ENCODE measurements at places on chromosomes 5 and 9.
A peak's percentile ranks its signal among the peaks of the same experiment; 100 is the strongest.

DNA sequence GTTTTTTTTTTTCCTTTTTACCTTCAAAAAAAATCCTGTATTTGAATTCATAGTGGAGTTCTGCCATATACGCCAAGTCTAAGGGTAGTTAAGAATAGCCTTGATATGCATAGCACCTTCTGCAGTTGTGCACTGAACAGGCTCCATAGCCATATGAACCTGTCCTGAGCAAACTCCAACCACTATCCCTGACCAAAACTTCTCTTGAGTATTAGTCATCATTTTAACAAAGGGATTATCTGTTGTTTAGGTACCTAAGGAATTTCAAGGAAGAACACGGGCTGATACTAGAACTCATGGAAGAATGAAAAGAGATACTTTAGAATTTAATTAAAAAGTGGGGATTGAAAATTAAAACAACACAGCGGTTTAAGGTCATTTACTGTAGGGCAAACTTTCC is 1.9 kb upstream of the FBXO38 start:
- DNase-seq: no peak

- no peak for DNase-seq
These were observed 130.6 kb upstream of the ADRA1B start for GRCh38 chr5:159785656-159786055.

DNA sequence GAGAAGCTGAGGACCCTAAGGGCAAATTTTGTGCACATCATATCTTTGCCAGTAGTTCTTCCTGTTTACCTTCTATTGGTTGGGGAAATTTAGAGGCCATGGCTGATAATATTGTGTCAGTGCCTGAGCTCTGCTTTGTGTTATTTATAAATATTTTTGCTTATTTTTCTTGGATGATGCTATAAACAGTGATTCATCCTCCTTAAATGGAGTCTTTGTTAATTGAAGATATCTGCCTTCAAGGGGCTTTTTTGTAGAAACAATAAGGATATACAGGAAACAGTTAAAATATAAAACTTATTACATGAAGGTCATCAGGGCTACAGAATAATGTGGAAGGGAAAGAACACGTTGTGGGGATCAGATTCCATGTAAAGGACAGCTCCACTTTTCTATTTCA is 78.0 kb downstream of the PAM start:
- no peak for DNase-seq

DNA sequence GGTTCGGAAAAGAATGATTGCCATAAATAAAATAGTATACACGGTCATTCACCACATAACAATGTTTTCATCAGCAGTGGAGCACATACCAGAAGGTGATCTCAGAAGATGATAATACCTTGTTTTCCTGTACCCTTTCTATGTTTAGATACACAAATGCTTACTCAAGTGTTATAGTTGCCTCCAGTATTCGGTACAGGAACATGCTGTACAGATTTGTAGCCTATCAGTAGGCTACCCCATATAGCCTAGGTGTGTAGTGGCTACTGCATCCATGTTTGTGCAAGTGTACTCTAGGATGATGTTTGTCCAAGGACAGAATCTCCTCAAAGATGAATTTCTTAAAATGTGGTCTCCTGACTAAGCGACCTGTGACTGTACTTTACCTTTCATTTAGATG is 59.2 kb downstream of the ICE1 start:
- DNase-seq: no peak

DNA sequence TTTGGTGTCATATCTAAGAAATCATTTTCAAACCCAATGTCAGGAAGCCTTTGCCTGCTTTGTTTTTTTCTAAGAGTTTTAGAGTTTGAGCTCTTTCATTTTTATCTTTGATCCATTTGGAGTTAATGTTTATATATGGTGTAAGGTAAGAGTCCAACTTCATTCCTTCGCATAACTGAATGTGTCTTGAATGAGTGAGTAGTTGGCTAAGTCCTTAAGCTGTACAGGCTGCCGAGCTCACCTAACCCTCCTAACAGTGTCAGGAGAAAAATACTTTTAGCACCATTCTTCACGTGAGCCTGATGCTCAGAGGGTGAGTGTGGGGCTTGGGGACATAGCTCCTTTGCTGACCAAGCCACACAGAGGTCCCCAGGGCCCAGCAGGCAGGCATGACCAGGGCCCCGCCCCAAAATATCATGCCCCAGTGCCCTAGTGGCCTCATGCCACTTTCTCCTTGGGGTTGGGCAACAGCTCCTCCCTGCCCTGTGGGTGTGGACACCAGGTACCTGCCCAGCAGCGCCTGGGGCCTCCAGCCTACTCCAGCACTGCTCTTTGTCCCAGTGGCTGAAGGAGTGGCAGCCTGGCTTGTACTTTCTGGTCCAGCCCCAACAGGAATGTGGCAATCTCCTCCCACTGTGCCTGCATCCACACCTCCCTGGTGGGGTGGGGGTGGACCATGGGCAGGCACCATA is 17.2 kb downstream of the PPARGC1B start:
- no peak for DNase-seq

DNA sequence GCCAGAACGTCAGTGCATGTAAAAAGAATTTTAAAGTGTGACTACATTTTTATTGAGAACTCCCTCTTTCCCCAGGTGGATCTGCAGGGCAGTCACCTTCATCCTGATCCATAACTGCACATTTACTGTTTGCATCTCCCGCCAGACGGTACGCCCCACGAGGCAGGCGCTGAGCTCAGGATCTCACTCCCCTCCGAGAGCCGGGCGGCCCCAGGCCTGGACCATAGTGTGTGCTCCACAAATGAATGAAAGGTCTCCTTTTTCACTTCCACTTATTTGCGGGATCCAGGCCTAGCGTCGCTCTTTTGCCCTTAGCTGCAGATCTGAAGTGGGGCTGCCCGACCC is 378 bp downstream of the DROSHA start:
- DNase-seq: peak; percentile 58

DNA sequence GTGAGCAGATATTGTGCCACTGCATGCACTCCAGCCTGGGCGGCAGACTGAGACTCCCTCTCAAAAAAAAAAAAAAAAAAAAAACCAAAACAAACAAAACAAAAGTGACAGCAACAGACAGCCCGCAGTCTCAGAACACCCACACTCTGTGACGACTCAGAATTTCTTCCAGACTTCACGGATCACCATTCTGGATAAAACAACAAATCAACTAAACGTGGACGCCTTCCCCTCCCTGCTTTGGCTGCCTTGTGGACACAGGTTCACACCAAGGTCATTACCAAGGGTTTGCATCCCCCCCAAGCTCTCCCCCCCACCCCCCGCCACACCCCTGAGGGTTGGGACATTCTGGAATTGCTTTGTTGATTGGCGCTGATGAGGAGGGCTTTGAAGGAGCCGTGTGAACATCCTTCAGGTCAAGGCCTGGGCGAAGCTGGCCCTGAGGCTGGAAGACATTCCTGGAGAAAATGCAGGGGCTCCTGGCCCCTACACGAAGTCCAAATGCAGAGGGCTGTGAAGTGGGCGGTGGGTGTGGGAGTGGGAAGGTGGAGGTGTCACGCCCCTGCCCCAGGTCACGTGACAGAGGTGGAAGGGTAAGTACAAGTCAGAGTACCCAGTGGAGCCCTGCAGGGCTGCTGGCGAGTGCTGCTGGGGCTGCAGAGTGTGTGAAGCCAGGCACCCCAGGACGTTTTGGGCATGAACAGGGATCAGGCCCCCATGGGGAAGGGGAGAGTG is 10.1 kb downstream of the LCN10 start:
- no peak for DNase-seq

DNA sequence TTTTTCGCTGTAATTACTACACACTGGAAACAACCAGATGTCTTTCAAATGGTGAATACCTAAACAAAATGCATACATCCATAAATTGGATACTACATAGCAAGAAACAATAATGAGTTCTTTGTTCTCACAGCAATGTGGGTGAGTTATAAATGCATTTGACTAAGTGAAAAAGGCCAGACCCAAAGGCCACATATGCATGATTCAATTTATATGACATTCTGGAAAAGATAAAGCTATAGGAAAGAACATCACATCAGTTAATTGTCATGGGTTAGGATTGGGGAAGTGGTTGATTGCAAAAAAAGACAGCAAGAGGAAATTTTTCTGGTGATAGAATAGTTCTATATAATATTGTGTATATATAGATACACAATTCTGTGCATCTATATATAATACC is 198.9 kb downstream of the CYLC2 start:
- DNase-seq: no peak

DNA sequence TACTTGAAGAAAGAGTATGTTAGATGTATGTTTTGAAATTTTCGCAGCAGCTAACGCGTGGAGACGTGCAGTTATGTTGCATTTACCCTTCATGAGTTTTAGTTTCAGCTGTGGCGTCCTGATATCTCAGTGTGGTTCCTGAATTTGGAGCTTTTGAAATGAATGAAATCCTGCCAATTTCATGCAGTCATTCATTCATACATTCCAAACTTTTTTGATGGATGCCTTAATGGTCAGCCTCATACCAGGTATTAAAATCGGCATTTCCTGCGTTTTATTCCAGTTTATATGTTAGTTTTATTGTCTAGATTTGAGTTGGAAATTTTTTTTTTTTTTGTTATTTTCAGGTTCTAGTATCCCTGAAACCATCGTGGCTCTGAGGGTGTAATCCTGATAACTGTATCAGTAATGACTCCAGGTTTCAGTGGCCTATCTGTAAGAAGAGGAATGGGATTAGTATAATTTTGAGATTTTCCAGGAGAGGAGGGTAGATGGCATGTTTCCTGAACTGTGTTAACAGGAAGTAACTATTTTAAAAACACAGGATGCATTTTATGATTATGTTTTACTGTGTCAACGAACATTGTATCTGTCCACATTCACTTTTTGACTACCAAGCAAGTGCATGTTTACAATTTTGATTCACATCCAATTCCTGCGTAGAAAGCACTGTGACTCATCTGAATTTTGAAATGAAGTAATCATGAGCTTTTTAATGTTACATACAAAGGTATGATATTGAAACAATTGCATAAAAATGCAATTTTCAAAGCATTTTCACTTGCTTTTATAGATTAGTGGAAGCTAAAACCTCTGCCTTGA is 1.0 kb downstream of the FOCAD start:
- DNase-seq: peak; percentile 41

DNA sequence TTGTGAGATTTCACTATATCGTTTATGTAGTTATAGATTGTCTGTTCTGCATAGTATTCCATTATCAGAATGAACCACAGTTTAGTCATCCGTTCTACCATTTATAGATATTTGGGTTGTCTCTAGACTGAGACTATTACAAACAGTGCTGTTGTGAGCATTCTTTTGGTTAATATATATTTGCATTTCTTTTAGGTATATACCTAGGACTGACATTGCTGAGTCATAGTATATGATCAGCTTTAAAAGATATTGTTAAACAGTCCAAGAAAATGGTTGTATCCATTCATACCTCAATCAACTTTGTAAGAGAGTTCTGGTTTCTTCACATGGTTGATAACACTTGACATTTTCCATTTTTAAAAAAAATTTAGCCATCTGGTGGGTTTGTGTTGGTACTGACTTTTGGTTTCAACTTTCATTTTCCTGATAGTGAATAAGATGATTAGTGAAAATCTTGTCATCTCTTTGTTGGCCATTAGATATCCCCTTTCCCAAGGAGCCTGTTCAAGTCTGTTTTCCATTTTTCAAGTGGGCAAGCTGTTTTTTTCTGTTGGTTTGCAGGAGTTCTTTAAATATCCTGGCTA is 22.9 kb upstream of the ADAM19 start:
- DNase-seq: no peak

DNA sequence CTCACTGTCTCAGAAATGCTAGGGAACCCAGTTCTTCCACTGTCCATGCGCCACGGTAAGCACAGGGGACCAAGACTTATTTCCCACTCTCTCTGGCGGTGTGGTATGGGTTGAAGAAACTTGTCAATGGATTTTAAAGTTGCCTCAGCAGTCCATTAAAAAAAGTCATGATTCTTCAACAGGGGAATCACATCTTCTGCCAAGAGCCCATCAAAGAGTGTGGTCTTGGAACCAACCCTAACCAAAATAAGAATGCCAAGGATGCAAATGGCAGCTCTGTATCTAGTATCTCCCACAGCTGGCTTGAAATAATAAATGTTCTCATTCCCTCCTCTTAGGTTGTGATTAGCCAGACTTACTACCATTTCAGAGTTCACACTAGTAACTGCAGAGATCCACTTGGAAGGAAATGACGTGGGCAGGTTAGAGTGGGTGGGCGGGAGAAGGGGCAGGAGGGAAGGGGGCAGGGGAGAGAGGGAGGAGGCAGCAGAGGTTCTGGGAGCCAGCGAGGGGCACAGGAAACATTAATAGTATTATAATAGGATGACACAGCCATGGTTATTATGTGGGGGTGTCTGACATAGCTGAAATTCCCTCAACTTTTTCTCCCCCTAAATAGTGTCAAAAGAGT is 17.6 kb downstream of the PTCH1 start:
- no peak for DNase-seq

DNA sequence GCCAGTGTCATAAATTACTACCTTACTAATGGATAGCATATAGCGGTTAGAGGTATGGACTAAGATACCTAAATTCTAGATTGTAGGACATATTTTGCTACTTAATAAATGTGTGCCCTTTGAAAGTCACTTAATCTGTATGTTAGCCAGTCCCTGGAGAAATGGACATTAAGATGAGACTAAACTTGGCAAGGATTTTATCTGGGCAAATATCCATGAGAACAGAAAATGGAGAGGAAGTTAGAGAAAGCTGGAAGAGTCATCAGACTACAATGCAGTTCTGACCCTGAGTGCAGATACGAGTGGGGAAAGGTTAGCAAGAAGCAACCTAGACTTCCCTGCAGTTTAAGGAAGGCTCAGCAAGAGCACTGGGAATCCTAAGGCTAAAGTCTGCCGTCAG is 33.0 kb downstream of the TBCA start:
- DNase-seq: no peak

GRCh38 chr5:77319117-77319804 is 108.8 kb downstream of the PDE8B start:
- no peak for DNase-seq

- DNase-seq: no peak
These were observed 199.0 kb upstream of the MVB12B start for GRCh38 chr9:126127591-126127990.

DNA sequence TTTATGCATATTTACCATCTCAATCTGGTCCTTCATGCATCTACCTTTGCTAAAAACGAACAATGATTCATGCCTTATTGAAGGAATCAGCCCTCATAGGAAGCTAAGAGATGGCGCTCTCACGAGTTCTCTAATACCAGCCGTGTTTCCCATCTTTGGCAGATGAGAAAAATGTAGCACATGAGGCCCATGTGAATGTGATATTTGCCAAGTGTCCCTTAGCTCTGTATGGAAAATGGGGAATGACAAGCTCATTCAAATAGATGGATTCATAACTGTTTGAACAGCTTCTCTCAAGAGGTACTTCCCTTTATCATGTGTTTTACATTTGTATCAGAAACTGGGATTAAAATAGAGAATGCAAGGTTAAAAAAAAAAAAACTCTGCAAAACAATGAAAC is 66.1 kb downstream of the TTC39B start:
- DNase-seq: no peak
